ENCODE measurements at places on chromosomes 5 and 9. TPM values are rescaled to one million over a fixed set of nuclear protein-coding genes. Genes with fewer than 3 reads are reported as not detected.

DNA sequence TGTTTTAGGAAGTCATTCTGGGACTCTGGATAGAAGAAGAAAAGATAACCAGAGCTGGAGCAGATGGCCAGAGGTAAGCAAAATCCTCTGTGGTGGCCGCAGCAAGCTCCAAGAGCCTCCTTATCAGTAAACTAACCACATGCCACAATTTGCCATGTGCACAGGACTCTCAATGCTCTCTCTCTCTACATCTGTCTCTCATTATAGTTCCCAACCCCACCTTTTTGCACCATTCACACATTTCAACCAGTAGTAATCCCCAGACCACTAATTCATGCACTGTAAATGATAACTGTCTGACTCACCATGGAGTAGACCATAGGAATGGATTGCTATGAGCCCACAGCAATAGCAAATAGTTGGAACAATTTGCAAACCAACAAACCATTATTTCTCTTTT is 526.1 kb downstream of the TLR4 start:
- H3K36me3 ChIP-seq: no peaks in the 10 kb centered on the region
- no peaks in the 10 kb centered on the region for H3K4me1 ChIP-seq
- no peaks in the 10 kb centered on the region for H3K27me3 ChIP-seq

GRCh38 chr5:34452170-34452828 is 203.8 kb upstream of the RAI14 start:
- no peak overlapping the region for H3K27ac ChIP-seq
- no peaks in the 10 kb centered on the region for H3K36me3 ChIP-seq
- DNase-seq: no peak

GRCh38 chr5:177447611-177448243 is 1.1 kb downstream of the PRR7 start:
- H3K27ac ChIP-seq: no peak overlapping the region
- peaks cover 18% of the 10 kb centered on the region for H3K4me1 ChIP-seq
- no peaks in the 10 kb centered on the region for H3K27me3 ChIP-seq
- DNase-seq: peak; percentile 60
- peak overlapping the region; percentile 53 for H3K4me3 ChIP-seq

GRCh38 chr9:129451669-129452068 is 169.2 kb downstream of the C9orf50 start:
- DNase-seq: no peak
- H3K36me3 ChIP-seq: no peaks in the 10 kb centered on the region
- H3K27ac ChIP-seq: no peak overlapping the region
- H3K27me3 ChIP-seq: no peaks in the 10 kb centered on the region
- no peak overlapping the region for H3K4me3 ChIP-seq

- H3K4me3 ChIP-seq: no peak overlapping the region
- no peaks in the 10 kb centered on the region for H3K27me3 ChIP-seq
Measured at GRCh38 chr5:36145311-36145710, 6.4 kb downstream of the LMBRD2 start.

DNA sequence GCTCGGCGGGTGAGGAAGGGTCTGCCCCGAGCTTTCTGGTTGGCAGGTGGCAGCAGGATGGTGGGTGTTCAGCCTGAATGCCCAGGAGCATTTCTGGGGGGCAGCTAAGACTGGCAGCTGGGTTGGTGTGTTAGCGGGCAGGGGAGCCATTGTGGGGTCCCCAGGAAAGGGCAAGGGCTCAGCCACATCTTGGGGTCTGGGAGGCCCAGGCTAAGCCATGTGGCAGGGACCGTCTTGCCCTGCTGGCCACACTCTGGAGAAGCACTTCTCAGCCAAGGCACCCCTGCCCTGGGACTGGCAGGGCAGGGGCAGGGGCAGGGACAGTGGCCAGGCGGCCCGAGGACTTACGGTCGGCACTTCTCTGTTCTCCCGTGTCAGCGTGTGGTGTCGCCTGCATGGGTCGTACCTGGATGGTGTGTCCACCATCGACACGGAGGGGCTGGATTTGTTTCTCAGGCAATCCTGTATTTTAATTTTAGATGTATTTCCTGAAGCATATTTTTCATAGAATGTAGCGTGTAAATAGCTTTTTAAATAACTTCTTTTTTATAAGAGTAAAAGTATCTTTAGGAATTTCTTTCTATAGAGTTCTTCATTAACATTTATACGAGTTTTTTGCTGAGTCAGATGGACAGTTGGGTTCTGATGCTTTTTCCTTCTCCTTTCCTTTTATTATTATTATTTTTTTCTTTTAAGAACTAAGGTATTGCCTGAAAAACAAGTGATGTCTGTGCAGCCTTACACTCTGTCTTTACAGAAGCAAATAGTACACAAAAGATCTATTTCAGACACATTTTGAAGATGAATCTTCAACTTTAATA is 102.0 kb downstream of the PHF2 start:
- DNase-seq: no peak
- no peaks in the 10 kb centered on the region for H3K27me3 ChIP-seq
- H3K36me3 ChIP-seq: no peaks in the 10 kb centered on the region
- H3K4me3 ChIP-seq: no peak overlapping the region

- H3K36me3 ChIP-seq: no peaks in the 10 kb centered on the region
- no peak overlapping the region for H3K4me3 ChIP-seq
- peak; percentile 96 for DNase-seq
- H3K27ac ChIP-seq: peak overlapping the region; percentile 76
Measured at GRCh38 chr9:108049026-108049607, 559.5 kb upstream of the KLF4 start.

- H3K4me3 ChIP-seq: no peak overlapping the region
- no peaks in the 10 kb centered on the region for H3K4me1 ChIP-seq
- H3K36me3 ChIP-seq: no peaks in the 10 kb centered on the region
- H3K27me3 ChIP-seq: no peaks in the 10 kb centered on the region
- DNase-seq: peak; percentile 4
Measured at GRCh38 chr5:158522776-158523175, 576.9 kb downstream of the EBF1 start.

- no peak overlapping the region for H3K4me3 ChIP-seq
- no peaks in the 10 kb centered on the region for H3K4me1 ChIP-seq
- H3K27me3 ChIP-seq: no peaks in the 10 kb centered on the region
- DNase-seq: peak; percentile 37
- no peak overlapping the region for H3K27ac ChIP-seq
- H3K36me3 ChIP-seq: no peaks in the 10 kb centered on the region
Measured at GRCh38 chr5:107100121-107100520, 570.6 kb downstream of the EFNA5 start.

- no peak for DNase-seq
- H3K36me3 ChIP-seq: no peaks in the 10 kb centered on the region
Measured at GRCh38 chr5:87081016-87081415, 186.7 kb upstream of the RASA1 start.

DNA sequence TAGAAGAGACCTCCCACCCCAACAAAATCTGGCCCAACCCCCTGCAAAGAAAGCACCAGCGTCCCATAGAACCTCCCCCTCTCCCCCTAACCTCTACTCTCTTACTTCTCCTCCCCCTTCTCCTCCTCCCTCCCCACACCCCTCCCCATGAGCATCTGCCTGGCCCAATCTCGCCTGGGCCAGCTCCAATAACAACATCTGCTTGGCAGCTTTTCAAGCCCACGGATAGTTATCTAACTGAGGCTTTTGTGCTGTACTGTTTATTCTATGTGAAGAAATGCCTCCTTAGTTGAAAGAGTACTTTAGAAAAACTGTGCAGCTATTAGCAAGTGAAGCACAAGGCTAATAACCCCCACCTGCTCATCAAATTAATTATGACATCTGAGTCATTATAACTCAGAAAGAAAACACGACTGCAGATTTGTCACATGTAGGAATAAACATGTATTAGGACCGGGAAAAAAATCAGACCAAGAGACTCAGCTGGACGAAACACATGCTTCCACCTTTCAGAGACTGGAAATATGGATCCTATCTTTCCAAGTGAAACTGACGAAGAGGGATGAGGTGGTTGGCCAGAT is 42.8 kb downstream of the NFIB start:
- peak overlapping the region; percentile 6 for H3K4me3 ChIP-seq
- peaks cover 48% of the 10 kb centered on the region for H3K4me1 ChIP-seq
- H3K36me3 ChIP-seq: no peaks in the 10 kb centered on the region
- no peaks in the 10 kb centered on the region for H3K27me3 ChIP-seq

DNA sequence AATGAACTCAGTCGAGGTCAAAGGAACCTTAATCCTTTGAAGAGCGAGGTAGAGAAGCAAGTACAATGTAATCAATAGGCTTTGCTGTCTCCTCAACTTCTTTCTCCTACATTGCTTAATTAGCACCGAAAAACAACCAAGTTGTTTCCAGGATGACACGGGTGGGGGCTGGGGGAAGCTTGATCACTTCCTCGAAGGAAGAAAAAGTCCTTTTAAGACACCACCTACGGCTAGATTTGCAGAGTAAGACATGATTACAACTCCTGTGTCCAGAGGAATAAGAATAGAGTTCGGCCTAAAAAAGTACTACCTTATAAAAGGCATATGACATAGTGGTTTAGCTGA is 811 bp upstream of the ARRDC3 start:
- peak overlapping the region; percentile 99 for H3K27ac ChIP-seq
- no peaks in the 10 kb centered on the region for H3K36me3 ChIP-seq
- no peak for DNase-seq
- H3K4me3 ChIP-seq: peak overlapping the region; percentile 90

GRCh38 chr5:33231935-33232334 is 208.8 kb upstream of the TARS1 start:
- H3K36me3 ChIP-seq: no peaks in the 10 kb centered on the region
- DNase-seq: peak; percentile 41
- H3K4me3 ChIP-seq: no peak overlapping the region
- no peaks in the 10 kb centered on the region for H3K27me3 ChIP-seq
- H3K4me1 ChIP-seq: no peaks in the 10 kb centered on the region

DNA sequence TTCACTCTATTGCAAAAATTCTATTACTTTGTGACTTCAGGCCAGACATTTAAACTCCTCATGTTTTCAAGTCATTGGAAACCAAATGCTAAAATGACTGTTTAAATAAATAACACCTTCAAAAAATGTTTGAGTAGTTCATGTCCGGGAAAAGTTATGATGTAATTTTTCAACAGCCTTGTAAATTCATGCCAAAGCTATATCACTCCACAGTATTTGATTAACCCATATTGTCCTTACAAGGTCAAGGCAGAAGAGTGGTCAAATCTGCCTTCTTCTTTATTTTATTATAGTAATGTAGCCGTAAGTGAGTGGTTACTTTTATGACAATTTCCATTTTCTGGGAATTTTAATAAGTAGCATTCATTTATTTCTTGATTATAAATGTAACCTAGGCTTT is 72.8 kb downstream of the ADCY2 start:
- no peak overlapping the region for H3K27ac ChIP-seq
- DNase-seq: no peak
- H3K36me3 ChIP-seq: no peaks in the 10 kb centered on the region
- H3K4me1 ChIP-seq: no peaks in the 10 kb centered on the region
- H3K27me3 ChIP-seq: no peaks in the 10 kb centered on the region

DNA sequence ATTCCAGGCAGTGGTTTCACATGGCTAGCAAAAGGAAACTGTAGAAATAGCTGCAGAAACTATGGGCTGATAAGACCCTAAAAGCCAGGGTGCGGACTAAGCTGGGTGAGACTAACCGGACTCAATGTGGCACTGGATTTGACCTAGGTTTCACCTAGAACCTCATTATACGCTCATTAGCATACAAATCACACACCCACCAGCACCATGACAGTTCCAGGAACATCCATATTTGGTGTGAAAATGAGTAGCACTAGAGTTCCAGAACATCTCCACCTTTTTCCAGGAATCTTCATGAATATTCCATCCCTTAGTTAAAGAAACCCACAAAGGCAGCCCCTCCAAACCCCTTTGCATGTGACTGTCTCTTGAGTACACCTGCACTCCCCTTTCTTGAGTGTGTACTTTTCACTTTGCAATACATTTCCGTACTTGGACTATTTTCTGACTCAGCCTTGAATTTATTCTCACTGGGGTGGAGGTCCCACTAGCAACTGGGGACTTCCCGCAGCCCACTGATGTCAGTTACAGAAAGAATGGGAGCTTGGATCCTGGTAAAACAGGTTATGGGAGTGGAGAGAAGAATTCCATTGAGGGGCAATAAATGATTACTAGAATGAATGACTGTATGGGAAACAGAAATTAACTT is 58.0 kb upstream of the SPATA31C2 start:
- H3K27ac ChIP-seq: peak overlapping the region; percentile 13
- peaks cover 22% of the 10 kb centered on the region for H3K4me1 ChIP-seq
- DNase-seq: no peak
- H3K4me3 ChIP-seq: no peak overlapping the region
- no peaks in the 10 kb centered on the region for H3K27me3 ChIP-seq
- no peaks in the 10 kb centered on the region for H3K36me3 ChIP-seq

DNA sequence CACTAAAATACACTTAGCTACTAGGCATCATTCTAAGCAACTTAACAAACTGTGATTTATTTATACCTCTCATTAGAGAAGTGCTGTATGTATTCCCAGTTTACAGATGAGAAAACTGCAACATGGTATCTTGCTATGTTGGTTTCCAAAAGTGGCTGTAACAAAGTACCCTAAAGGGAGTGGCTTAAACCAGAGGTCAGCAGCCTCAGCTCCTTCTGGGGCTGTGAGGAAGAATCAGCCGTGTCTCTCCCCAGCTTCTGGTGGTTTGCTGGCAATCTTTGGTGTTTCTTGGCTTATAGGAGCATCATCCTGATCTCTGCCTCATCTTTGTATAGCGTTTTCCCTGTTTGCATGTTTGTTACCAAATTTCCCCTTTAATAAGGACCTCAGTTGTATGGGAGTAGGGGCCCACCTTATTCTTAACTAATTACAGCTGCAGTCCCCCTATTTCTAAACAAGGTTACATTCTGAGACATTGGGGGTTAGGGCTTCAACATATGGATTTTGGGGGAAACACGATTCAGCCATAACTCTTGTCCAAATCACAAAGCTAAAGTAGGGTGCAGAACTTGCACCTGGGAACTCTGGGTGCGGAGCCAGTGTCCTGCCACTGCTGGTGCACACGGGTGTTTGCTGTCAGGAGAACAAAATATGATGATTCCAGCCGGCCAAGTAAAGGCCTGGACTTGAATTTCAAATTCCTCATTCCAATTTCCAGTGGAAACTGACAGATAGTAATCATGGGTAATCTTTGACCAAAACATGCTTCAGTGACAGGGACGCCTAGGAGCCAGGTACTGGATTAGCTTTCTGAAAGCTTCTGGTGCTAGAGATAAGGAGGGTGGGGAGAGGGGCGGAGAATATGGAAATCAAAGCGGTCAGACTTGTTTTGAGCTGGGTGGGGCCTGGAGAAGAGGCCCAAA is 43.3 kb downstream of the RAI14 start:
- no peak overlapping the region for H3K4me3 ChIP-seq
- H3K4me1 ChIP-seq: peaks cover 3% of the 10 kb centered on the region
- no peak overlapping the region for H3K27ac ChIP-seq

RBM18 gene
- 29.1 TPM for total RNA-seq

CER1 gene
- 2.8 TPM for total RNA-seq

ADAMTSL2 gene
- total RNA-seq: 0.58 TPM

LRRC26 gene
- total RNA-seq: not detected

ARID3C gene
- total RNA-seq: 0.16 TPM

DNM1 gene
- total RNA-seq: 29.7 TPM

RHOBTB3 gene
- total RNA-seq: 73.8 TPM

Measured in astrocyte (in vitro differentiated cells and primary cell).